Right renal pelvis (tissue), 4 donors: ENCODE measurements at places on chromosomes 5 and 9. TPM values are rescaled to one million over a fixed set of nuclear protein-coding genes. Genes with fewer than 3 reads are reported as not detected.

SLC9A3 gene
- polyA plus RNA-seq = 47.8 TPM

ARHGEF28 gene
- polyA plus RNA-seq = 51.0 TPM

MRPL22 gene
- 52.8 TPM for polyA plus RNA-seq

DNA sequence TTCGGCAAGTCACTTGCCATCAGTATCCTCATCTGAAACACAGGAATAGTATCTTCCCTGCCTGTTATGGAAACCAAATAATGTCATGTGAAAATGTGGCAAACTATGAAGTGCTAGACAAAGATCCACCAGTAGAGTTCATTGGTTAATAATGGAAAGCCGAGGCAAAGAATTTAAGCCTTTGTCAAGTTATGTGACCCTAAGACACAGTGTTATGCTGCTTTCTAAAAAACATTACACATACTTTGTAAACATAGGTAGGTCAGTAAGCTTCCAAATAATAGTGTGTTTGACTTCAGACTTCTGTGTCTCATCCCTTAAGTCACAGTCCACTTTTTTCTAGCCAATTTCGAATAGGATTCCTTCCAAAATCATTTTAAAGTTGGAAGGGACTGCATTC lies 6.0 kb downstream of the PTAR1 start:
- no peak for DNase-seq

GRCh38 chr5:73256012-73256411 lies 83.0 kb downstream of the TMEM174 start:
- no peak for DNase-seq

DNA sequence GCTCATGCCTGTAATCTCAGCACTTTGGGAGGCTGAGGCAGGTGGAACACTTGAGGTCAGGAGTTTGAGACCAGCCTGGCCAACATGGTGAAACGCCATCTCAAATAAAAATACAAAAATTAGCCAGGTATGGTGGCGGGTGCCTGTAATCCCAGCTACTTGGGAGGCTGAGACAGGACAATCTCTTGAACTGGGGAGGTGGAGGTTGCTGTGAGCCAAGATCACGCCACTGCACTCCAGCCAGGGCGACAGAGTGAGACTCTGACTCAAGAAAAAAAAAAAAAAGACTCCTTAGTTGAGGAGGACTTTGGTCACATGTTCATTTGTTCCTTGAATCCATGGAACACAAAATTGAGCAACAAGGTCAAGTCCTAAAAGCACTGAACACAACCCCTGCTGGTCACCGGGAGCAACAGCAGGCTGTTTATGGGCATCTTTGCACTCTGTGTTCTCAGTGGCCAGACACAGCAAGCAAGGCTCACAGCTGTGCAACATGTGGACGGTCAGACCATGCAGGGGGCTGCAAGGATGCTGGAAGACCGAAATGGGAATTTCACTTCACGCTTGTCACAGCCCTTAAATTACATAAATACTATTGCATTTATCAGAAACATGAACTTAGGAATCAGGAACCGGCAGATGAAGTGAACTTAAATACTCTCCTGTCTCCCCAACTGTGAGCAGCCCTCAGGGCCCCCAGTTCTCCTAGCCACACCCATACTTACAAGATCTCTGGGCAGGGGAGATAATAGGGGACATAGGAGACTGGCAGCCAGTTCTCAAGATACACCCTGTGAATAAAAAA lies 2.8 kb downstream of the GBGT1 start:
- no peak for DNase-seq

DNA sequence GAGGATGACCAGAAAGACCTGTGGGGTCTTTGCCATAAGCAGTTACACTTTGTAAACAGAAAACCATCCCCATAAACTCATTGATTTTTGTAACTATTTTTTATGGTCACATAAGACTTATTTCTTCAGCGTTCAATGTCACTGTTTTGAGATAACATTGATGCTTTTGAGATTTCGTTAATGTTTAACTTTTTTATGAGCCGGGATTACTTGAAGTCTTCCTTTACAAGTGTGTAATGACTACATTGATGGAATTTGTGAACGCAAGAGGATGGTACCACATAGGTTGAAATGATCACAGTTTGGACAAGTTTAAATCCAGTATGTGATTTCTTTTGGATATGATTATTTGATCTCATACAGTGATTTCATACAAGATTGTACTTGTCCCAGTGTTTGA lies 1.8 kb downstream of the SLC12A2 start:
- DNase-seq = no peak

- DNase-seq = no peak
Measured at GRCh38 chr5:163532171-163533084, 27.0 kb downstream of the MAT2B start.

- DNase-seq = no peak
Measured at GRCh38 chr5:50813691-50814090, 147.3 kb downstream of the PARP8 start.

DNA sequence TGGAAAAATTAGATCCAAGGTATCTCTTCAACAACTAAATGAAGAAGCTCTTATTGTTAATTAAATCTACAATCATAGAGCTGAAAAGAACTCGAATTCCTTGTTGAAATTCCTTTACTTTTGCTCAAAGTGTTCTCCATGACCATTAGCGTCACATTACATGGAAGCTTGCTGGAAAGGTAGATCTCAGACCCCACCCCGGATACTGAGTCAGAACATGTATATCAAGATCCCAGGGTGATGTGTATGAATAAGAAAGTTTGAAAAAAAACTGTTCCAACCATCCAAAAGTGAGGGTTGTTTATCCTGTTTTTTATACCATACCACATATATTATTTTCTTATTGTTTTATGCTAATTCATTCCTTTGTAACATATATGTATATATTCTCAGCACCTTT lies 237.1 kb upstream of the PUM3 start:
- DNase-seq = no peak

- DNase-seq = no peak
Measured at GRCh38 chr5:166505544-166505943, 1785.9 kb upstream of the WWC1 start.

DNA sequence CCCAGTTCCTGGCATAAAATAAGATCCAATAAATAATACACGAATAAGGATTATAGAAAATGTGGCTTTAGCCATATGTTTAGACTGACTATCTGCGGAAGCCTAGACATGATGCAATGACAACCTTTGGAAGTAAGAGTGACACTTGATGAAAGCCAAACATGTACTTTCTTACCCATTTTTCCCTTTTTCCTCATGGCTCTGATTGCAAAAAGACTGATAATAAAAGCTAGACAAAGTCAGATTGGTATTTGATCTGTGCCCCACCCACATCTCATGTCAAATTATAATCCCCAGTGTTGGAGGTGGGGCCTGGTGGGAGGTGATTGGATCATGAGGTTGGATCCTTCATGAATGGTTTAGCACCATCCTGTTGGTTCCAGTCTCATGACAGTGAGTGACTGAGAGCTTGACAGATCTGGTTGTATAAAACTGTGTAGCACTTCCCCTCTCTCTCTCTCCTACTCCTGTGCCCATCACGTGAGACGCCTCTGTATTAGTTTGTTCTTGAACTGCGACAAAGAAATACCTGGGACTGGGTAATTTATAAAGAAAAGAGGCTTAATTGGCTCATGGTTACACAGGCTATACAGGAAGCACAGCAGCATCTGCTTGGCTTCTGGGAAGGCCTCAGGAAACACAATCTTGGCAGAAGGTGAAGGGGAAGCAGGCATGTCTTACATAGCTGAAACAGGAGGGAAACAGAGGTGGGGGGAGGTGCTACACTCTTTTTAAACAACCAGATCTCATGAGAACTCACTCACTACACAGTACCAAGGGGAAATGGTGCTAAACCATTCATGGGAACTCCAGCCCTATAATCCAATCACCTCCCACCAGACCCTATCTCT lies 243.4 kb upstream of the PIK3R1 start:
- no peak for DNase-seq

GRCh38 chr9:83965350-83966208 lies 14.4 kb downstream of the HNRNPK start:
- no peak for DNase-seq

DNA sequence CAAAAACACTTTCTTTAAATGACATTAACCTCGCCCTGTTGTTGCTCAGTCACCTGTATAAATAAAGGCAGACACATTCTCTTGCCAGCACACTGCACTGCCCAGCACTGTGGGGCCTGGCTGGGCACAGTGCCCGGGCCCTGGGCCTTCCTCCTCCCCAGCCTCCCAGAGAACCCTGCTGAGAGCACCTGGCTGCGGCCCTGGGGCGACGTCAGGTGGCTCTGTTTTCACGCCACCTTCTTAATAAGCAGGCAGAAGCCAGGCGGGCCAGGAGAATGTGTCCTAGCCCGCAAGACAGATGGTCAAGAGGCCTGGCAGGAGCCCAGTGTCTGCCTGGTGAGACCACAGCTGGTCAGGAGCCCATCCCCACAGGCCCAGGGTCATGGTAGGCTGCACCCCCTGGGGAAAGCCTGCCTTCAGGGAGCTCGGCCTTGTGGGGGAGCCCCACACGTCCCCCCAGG lies 8.2 kb upstream of the AGPAT2 start:
- no peak for DNase-seq

DNA sequence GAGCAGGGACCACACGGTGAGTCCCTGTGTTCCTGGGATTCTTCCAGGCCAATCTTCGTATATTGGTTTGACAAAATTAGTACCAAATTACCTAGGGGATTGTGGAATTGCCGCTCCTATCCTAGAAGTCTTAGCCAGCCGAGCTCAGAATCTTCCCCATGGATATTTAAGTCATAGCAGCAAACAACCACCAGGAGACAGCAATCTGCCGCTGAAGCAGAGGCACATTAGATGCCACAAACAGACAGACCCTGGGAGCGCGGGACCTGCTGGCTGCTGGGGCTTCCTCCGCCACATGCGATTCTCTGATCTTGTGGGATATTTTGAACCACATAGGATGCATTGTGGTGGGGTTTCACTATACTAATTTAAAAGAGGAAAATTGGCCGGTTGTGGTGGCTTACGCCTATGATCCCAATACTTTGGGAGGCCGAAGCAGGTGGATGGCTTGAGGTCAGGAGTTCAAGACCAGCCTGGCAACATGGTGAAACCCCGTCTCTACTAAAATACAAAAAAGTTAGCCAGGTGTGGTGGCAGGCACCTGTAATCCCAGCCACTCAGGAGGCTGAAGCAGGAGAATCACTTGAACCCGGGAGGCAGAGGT lies 31.7 kb upstream of the ZBTB43 start:
- no peak for DNase-seq

GRCh38 chr9:136588663-136589464 lies 43.0 kb upstream of the NOTCH1 start:
- DNase-seq = no peak

DNA sequence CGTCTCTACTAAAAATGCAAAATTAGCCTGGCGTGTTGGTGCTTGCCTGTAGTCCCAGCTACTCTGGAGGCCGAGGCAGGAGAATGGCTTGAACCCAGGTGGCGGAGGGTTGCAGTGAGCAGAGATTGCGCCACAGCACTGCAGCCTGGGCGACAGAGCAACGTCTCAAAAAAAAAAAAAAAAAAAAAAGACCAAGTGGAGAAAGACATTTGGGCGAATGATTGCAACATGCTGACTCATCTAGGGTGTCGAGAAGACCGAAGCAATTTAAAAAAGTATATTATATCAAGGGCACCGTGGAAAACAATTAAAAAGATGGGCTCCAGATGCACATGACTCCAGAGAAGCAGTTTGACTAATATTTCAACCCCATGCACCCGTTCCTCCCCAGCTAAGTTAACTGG lies 9.2 kb downstream of the KLF4 start:
- no peak for DNase-seq

GRCh38 chr5:1788828-1789227 lies 10.8 kb downstream of the MRPL36 start:
- DNase-seq = no peak

- DNase-seq = no peak
Measured at GRCh38 chr5:169583101-169583423, 511 bp upstream of the SPDL1 start.

DNA sequence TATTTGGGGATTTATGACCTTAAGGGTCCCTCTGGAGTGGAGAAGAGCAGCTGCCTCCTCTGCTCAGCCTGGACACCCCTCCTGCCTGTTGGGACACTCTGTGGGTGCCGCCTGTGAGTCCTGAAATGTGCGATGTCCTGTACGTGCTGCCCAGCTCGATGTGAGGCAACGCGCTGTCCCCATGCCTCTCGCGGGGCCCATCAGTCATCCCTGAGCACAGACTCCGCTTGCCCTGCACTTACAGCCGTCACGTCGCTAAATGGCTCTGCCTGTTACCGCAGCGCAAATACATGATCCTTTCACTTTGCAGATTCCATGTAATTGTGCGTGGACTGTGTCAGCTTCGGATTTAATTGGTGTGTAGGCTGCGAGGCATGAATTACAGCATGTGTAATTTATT lies 27.1 kb downstream of the IRX4 start:
- DNase-seq = no peak

DNA sequence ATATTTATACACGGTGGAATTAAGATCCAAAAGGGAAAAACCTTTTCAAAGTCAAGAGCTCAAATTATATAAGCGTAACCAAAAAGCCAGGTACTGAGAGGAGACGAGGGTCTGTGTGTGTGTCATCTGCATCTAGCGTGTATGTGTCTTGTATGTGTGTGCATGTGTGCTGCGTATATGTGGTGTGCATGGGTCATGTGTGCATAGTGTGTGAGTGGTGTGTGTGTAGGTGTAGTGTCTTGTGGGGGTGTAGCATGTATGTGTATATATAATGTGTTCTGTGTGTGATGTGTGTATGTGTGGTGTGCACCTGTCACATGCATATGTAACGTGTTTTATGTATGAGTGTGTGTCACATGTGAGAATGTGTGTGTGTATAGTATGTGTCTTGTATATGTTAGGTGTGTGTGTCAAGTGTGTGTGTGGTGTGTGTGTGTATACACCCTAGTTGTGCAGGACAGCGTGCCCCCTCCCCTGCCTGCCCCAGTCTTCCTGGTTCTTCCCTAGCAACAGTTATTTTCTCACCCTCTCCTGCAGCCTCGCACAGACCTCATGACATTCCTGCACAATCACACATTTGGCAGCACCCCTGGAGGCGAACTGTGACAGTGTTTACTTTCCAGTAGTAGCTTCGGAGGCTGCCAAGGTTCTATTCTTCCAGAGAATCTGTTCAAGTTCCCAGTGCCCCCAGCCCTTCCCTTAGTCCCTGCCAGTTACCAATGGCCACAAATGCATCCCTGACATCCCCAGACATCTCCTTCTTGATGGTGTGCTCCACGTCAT lies 27.1 kb upstream of the TNIP1 start:
- DNase-seq = no peak

DNA sequence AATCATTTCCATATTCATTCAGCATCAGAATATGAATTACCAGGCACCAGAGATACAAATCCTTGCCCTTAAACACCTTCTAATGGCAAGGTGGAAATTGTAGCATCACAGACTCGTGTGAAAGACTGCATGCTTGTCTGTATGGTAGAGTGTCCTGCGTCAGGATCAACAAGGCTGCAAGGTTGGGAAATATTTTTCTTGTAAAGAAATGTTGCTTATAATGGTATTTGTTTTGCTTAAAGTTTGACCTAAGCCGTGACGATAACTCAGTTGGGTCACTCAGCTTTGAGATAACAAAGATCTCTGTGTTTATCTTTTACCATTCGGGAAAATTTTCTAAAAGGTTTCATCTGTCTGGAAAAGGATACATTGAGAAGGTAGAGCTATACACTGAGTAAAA lies 87.6 kb downstream of the BASP1 start:
- no peak for DNase-seq
